ENCODE measurements at places on chromosomes 11 and 22.

DNA sequence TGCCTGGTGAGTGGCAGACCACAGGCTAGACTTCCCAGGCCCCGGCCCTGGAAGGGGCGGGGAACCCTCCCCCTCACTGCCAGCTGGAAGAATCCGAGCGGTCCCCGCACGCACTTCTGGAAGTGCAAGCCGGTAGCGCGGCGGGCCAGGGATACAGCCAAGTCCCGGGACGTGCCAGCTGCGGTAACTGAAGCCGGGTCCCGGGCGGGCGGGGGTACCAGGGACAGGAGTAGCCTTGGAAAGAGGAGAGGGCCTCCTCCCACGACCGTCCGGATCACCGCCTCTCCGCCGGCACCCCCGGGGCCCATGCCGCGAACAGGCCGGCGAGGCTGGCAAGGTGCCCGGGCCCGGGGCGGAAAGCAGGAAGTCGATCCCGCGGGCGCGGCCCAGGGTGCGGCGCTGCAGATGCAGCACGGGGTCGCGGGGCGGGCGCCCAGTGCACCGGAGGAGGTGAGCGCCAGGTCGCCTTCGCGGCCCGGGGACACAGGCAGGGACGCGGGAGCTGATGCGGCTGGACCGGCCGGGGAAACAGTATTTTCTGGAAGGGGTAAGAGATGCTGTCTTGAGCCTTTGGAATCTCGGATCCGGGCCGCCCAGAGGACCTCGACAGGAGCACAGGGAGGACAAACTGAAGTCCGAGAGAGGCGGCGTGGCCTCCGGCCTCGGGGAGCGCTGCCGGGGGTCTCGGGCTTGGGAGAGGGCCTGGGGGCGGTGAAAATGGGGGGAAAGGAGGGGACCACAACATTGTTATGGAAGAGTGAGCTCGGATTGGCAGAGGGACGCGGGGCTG is 783 bp upstream of the SLC35C1 start:
- DNase-seq: peak; percentile 48

- DNase-seq: peak; percentile 18
Observed at GRCh38 chr11:623999-624704, 603 bp downstream of the CDHR5 start.

GRCh38 chr11:91394073-91394726 is 830.4 kb upstream of the FAT3 start:
- no peak for DNase-seq

- DNase-seq: no peak
Observed at GRCh38 chr11:46335890-46336562, 11.2 kb upstream of the DGKZ start.

- no peak for DNase-seq
Observed at GRCh38 chr22:47445212-47445611, 682.8 kb downstream of the TBC1D22A start.

DNA sequence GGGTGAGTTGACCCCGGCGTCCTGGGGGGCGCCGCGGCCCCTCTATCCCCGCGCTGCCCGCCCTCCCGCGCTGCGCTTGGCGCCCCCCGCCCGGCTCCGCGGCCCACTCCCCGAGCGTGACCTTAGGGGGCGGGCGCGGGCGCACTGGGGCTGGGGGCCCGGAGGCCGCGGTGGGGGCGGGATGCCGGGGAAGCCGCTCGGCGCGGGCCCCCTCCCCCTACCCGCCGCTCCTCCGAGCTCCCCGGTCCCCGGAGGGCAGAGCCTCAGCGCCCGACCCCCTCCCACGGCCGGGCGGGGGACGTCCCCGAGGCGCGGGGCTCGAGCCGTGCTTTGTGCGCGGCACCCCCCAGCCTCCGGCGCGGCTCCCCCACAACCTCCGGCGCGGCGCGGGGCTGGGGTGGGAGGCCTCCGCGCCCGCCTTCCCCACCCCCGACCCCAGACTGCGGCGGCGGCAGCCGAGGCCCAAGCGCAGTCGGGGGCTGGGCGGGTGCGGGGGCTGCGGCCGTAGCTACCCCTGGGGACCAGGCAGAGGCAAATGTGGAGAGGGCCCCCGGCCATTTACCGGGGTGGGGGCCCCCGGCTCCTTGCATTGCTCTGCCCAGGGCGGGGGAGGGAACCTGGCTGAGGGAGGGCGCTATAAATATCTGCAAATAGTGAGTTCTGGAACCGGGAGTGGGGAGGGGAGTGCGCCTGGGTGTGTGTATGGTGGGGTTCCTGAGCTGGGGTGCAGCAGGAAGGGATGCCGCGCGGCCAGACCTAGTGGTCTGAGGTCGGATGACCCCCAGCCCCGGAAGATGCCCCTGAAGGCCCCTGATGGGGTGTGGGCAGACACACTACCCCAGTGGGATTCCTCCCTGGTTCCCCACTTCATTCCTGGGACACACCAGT is 988 bp downstream of the MGAT3 start:
- no peak for DNase-seq

- peak; percentile 97 for DNase-seq
Observed at GRCh38 chr11:119460582-119460981, 37.6 kb upstream of the THY1 start.

- DNase-seq: no peak
Observed at GRCh38 chr22:40241200-40241763, 63.6 kb downstream of the TNRC6B start.

DNA sequence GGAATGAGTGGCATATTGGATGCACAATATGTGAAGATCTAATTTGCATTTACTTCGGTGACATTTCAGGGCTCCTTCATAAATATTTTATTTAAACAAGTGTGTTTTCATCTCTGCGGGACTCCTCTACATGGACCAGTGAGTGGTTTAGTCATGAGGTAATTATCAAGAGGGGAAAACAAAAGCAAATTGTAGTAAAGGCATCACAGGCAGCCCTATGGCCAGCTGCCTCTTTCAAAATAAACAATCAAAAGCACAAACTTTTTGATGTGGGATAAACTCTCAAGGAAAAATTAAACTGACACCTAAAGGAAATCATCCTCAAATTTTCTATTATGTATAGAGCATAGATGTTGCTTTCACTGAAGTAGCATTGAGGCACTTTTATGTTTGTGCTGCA is 6.0 kb downstream of the SYT9 start:
- DNase-seq: no peak

DNA sequence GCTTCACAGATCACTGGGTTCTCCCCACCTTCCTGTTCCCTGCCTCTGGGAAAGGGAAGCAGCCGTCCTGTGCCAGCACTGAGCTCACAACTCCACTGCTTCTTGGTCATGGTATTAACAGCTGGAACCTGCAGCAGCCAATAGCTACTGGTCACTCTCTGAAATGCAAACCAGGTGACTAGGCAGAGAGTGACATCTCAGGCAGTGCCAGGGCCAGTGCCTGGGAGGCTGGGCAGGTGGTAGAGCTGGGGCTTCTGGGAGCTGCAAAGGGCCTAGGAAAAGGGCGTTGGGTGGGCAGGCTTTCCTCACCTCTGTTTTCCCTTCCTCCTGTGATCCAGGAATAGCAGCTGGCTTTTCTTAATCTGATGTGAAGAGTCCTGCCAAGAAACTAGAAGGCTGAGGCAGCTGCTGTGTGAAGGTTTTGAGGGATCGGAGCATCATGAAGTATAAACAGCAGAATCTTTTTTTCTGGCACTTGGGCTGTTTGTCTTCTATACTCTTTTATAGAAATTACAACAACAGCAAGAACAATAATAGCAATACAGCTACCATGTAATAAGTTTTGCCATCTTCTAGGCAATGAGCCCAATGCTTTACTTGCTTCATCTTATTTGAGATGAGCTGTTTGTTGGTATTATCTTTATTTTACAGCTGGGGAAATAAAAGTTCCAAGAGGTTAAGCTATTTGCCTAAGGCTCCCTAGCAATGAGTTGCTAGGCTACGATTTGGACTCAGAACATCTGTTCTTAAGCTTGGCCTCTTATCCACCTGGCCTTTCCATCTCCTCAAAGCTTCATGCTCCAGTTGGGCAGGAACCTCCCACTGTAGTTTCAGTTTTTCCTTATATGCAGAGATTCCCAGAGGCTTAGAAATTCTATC is 22.0 kb upstream of the CD44 start:
- peak; percentile 60 for DNase-seq

DNA sequence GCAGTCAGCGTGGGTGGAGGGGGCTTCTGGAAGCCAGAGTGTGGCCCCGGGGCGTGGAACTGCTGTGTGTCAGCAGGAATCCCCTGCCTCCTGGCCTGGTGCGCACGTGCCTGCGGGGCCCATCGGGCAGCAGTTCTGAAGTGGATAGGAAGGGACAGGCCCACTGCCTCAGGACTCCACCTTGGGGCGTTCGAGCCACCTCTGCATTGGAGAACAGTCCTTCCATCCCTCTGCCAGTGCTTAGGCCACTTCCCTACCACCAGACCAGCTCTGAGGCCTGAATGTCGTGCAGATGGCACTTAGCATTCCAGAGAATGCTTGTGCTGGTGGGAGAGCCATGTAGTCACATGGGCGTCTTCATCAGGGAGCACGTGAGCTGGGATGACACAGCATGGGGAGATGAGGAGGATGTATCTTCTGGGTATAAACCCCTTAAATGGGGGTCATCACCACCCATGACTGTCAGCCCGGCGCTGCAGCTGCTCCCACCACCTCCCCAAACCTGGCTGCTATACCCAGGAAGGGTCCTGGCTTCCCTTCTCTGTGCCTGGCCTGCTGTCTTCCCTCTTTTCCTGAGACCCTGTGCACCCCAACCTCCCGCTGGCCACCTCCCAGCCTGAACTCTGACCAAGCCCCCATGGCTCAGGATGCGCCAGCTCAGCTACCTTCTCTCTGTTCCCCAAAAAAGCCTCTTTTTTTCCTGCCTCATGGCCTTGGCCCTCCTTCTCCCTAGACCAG is 9.7 kb downstream of the INCENP start:
- peak; percentile 32 for DNase-seq

DNA sequence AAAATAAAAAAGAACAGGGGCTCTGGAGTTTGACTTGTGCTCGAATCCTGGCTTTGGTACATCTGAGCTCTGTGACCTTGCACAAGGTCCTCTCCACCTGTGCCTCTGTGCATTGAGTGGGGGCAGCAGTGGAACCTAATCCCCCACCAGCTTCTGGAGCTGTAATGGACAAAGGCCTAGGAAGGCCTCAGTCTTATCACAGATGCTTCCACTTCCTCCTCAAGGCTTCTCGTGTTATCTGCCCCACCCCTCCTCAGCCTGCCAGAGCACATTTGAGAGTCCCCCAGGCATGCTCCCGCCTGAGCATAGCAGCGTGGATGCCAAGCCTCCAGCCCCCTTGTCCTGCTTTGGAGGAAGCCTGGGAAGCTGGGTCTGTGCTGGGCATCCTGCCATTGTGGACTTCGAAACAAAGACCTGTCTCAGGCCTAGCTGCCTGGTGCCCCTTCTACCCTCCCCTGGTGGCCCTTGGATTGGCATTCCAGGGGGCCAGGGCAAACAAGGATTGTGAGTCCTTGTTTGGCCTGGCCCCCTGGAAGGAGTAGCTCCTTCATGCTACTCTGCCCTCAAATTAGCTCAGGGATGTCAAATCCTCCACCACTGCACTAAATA is 15.0 kb downstream of the SLC35E4 start:
- DNase-seq: no peak

DNA sequence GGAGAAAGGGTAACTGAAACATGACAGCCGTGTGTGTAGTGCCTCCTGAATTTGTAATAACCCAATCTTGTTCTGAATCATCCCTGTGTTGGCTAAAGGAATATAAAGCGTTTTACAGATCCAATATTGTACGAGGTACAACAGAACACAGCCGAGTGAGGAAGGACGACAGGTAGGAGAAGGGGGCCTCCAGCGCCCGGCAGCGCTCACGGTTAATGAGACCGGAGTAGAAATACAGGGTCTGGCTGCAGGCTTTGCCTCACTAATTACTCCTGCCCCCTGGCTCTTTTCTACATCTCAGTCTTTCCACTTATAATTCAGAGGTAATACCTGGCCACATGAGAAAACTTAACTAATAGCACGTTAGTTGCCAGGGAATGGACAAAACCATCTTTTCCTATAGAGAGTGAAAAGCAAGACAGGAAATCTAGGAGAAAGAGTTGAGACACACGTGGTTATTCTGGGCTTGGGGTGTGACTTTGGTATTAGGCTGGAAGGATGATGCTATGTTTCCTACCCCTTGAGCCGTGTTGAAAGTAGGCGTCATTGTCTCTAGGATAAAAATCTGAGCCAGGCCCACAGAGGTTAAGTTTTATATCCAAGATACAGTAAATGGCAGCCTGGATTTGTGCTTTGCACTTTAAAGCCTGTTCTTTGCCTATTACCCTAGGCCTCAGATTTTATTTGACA is 54.1 kb downstream of the GRIK4 start:
- DNase-seq: no peak

DNA sequence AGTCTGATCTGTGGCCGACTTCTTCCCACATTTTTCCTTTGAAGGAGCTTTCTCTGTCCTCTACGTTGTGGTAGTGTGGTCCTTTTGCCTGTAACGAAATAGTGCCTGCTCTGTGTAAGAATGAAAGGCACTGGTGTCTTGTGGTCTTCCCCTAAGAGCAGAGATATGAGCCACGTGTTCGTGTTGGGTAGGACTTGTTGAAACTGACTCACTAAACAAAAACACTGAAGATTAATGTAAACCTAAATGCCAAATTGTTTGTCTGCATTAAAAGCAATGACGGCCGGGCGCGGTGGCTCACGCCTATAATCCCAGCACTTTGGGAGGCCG is 10.1 kb upstream of the RPS3 start:
- no peak for DNase-seq

DNA sequence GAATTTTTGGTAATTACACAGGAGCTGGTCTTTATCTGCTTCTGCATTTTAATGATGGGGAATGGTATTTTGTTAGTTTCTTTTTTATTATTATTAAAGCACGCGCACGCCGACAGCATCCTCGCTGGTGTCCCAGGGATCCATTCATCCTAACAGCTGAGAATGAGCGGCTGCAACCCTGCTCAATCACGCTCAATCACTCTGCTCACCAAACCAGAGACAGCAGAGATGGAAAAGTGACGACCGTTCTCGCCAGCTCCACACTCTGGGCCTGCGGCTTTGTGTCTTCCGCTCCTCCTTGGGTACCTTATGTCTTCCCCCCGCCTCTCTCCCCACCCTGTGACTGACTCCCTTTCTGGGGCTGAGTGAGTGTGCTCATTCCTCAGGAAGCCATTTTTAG is 84.5 kb downstream of the DSCAML1 start:
- DNase-seq: no peak

- DNase-seq: no peak
Observed at GRCh38 chr11:36748836-36749235, 150.8 kb upstream of the RAG2 start.

DNA sequence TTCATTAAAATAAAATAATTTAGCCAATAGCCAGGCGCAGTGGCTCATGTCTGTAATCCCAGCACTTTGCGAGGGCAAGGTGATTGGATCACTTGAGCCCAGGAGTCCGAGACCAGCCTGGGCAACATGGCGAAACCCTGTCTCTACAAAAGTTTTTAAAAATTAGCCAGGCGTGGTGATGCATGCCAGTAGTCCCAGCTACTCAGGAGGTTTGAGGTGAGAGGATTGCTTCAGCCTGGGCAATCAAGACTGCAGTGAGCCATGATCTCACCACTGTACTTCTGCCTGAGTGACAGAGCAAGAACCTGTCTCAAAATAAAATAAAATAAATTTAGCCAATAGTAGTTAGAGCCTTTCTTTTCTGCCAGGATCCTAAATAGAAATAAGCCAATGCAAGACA is 12.2 kb downstream of the HPS5 start:
- no peak for DNase-seq

- DNase-seq: no peak
Observed at GRCh38 chr11:16606784-16607674, 131.4 kb upstream of the C11orf58 start.

- DNase-seq: no peak
Observed at GRCh38 chr22:35032571-35032970, 33.4 kb upstream of the ISX start.

GRCh38 chr11:2106583-2107209 is 32.5 kb downstream of the IGF2 start:
- no peak for DNase-seq
